Activated CD8-positive, alpha-beta memory T cell treated with anti-CD3 and anti-CD28 coated beads, Interleukin-2, amount 50 U/mL, for 48 hours (primary cell): ENCODE measurements at places on chromosomes 3 and 15.

GRCh38 chr3:71005702-71006321 lies 577.7 kb downstream of the FOXP1 start:
- no peak for DNase-seq

DNA sequence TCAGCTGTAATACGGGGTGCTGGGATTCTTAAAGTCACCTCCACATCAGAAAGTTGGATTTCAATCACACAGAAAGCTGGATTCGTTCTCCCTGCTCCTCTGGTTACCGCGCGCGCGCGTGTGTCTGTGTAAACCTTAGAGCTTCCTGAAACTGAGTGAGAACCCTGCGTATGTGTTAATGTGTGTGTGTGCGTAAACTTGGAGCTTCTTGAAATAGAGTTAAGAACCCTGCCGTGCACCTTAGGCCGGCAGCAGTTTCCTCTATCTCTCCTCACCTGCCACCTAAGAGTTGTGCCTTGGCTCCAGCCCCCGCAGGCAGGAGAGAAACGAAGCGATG lies 531 bp downstream of the LZTFL1 start:
- no peak for DNase-seq

DNA sequence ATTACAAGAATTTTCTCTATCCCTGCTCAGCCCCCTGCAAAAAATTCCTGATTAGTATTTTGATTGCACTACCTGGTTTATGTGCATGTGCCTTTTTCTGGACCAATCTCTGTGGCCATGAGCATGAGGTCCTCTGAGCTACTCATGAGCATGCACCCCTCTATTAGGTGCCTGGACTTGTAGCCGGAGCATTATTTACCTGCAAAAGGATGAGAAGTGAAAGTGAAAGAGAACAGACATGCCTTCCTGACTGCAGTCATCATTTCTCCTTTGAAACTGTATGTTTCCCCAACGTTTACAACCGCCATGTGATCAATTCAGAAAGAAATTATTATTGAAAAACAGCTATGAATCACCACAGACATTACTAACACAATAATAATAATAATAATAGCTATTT lies 1008.8 kb downstream of the ROBO2 start:
- no peak for DNase-seq

GRCh38 chr3:129655291-129655700 lies 48.8 kb upstream of the PLXND1 start:
- no peak for DNase-seq

- DNase-seq, result no peak
Measured at GRCh38 chr3:169501777-169502320, 161.7 kb downstream of the MECOM start.

DNA sequence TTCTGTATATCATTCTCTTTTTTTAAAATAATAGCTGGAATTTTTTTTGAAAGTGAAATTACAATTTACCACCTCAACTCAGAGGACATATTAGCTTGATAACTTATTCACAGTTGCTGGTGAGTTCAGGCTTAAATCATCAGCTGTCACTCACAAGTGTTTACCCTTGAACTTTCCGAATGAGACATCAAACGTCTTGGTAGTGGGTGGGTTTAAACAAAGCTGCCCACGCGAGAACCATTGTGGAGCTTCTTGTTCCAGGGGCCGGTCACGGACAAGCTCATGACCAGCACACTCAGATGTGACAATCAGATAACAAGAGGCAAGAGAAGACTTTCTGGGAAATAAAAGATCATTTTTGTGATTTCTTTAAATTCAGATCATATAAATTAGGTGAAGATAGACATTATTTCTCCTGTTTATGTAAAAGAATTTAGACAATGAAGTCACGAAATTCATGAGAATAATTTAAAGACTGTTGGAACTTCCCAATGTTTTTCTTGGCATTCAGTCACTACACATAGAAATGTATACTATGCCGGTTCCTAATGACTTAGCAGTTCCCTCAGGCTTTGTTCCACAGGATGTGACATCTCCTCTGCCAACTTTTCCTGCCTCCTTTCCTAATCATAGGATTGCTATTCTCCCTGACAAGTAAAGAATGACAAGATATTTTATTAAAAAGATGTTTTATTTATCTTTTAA lies 29.3 kb downstream of the BTD start:
- no peak for DNase-seq

DNA sequence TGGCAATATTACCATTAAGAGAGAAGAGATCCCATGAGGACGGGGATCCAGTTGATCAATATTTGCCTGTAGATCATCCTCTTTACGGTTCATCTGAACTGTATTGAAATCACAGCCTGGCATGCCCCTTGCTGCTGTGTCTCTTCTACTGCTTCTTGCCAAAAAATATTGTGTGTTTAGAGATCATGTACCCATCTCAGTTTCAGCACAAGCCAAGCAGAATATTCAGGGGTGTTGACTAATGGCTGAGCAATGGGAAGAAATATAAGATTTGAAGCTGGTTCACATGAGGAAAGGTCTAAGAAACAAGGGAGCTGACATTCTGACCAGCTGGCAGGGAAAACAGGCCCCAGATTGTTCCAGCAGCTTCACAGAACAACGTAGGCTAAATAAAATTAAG lies 21.3 kb downstream of the ATP13A5 start:
- DNase-seq, result no peak

- DNase-seq, result peak; percentile 13
Measured at GRCh38 chr15:101022306-101022705, 103.1 kb downstream of the LRRK1 start.

DNA sequence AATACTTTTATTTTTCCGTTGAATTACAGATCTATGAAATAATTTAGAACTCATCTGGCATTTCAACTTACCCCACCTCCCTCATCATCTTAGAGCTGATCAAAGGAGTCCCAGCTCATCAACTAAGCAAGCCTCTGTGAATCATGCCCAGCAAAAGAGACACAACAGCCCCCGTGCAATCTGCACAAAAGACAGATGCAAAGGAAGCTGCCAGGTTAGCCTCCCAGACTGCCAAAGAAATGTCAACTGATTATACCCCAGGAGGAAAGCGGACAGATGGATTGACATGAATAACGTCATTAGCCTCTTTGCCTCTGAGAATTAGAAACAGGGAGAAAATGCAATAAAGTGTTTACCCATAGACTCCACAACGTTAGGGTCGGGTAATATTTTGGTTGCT lies 75.0 kb downstream of the GABRB3 start:
- DNase-seq, result no peak

- DNase-seq, result peak; percentile 2
Measured at GRCh38 chr15:66860844-66861243, 158.8 kb downstream of the SMAD6 start.

DNA sequence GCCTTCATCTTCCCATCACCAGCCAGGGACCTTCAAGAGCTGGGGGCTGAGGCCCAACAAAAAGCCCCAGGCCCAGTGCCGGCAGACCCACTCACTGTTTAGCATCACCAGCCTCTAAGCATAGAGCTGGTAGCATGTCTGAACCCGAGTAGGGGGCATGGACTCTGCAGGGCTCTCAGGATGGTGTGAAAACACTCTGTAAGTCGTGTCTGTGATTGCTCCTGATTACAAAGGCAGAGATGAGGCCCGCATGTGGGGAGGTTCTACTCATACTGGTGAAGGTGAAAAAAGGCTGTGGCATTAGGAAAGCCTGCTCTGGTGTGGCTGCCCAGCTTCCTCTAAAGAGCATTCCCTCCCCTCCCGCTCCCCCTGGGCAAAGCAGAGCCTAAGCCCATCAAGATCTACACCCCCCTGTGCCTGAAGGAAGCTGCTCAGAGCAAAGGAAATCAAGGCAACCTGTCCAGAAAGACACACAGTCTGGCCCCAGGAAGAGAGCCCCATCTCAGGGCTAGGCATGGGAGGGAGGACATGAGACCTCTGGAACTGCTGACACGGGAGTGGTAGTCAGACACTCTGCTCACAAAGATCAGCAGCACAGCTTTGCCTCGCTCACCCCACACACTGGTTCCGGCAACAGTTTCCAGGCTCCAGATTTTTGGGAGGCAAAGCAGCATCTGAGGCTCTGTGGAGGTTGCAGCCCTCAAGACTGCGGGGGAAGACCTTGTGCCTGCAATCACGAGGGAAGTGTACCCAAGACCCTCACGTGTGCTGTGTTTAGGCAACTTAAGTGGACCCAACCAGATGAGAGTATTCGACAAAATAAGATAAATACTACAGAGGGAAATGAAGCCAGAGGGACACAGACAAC lies 36.7 kb downstream of the CCDC12 start:
- no peak for DNase-seq

DNA sequence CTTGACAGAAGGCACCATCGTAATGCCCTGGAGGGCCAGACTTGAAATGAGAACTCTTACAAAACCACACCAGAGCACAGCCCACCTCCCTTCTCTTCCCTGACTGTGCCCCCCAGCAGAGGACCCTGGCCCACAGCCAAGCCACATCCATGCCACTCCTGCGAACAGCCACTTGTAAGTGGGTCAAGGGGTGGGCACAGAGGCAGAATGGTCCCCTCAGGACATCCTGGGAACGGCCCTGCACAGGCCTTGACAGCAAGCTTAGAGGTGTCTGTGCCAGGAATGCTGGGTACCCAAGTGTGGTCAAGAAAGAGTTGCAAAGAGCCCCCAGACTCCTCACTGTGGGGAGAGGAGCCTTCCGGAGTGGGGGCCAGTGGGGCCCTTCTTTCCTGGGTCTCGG lies 33.3 kb downstream of the HCN4 start:
- no peak for DNase-seq

- no peak for DNase-seq
Measured at GRCh38 chr3:116302087-116302747, 143.1 kb downstream of the LSAMP start.

DNA sequence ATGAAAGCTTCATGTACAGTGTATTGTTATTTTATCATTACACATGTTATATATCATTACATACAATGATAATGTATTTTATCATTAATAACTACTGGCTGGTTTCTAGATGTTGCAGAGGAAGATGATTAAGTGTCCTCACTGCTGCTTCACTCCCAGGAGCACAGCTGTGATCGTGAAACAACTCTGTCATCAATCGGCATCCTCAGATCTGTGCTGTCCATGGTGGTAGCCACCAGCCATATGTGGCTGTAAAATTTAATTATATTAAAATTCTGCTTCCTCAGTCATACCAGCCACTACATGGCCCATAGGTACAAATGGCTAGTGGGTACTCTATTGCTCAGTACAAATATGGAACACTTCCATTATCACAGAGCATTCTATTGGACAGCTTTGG lies 379.4 kb upstream of the CFAP20DC start:
- DNase-seq, result no peak

GRCh38 chr3:188925376-188925775 lies 246.4 kb upstream of the TPRG1 start:
- no peak for DNase-seq

DNA sequence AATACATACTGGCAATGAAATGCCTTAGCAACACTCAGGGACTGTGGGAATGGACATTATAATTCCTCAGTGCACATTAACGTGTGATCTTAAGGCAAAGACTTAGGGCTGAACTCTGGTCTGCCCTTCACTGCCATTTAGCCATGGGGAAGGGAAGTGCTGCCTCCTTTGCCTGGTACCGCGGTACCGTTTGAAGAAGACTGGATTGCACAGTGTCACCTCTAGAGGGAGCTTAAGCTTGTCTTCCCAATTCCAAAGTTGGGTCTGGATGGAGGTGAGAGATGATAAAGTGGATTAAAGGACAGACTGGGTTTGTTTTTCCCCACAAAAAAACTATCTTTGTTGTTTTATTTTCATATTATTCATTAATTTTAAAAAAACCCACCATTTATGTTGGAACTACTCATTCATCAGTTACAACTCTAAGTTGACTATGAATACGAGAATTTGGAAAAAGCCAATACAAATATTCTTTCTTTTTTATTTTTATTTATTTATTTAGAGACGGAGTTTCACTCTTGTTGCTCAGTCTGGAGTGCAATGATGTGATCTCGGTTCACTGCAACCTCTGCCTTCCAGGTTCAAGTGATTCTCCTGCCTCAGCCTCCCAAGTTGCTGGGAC lies 60.0 kb upstream of the SYN2 start:
- no peak for DNase-seq

DNA sequence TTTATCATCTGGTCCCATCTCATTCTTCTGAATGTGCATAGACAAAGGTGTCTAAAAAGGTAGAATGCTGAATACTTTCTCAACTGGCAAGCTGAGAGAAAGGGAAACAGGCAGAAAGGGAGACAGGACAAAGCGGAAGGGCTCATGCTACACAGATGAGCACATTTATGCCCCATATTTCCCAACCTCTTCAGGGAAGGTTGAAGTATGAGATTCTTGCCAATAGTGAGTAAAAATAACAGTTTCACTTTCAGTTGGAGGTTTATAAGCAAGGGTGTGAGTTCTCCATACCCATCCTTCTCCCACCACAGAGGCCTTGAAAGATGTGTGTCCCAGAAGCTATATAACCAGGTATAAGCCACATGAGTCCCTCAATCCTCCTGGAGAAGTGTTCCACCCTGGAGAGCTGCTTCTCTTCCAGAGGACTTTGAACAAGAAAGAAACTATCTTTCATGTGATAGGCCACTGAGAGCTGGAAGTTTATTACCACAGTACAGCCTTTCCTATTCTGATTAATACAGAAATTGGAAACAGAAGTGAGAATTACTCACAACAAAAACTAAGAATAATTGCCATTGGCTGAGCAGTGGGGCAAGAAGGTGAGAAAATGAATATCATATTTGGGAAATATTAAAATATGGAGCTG lies 709.4 kb upstream of the NR2F2 start:
- no peak for DNase-seq

- no peak for DNase-seq
Measured at GRCh38 chr3:151837057-151837456, 23.1 kb downstream of the AADAC start.

GRCh38 chr3:24139463-24140412 lies 194.7 kb downstream of the NR1D2 start:
- no peak for DNase-seq

- DNase-seq, result no peak
Measured at GRCh38 chr15:91400481-91400880, 300.4 kb downstream of the SV2B start.

- DNase-seq, result no peak
Measured at GRCh38 chr3:186476541-186476940, 67.6 kb downstream of the CRYGS start.

- no peak for DNase-seq
Measured at GRCh38 chr3:186871403-186871924, 29.0 kb downstream of the ADIPOQ start.

GRCh38 chr3:4413467-4413866 lies 53.6 kb downstream of the SUMF1 start:
- no peak for DNase-seq

GRCh38 chr15:69509131-69509530 lies 56.5 kb downstream of the RPLP1 start:
- DNase-seq, result no peak

- DNase-seq, result no peak
Measured at GRCh38 chr15:79041601-79042168, 48.9 kb downstream of the RASGRF1 start.

GRCh38 chr3:13324835-13325501 lies 95.2 kb downstream of the NUP210 start:
- DNase-seq, result no peak
